Glomerular endothelial cell (primary cell): ENCODE measurements at places on chromosomes 1 and 21. TPM values are rescaled to one million over a fixed set of nuclear protein-coding genes. Genes with fewer than 3 reads are reported as not detected.
A peak's percentile ranks its signal among the peaks of the same experiment; 100 is the strongest.

VWA1 gene
- total RNA-seq = 21.4 and 34.8 TPM in 2 replicates

DNA sequence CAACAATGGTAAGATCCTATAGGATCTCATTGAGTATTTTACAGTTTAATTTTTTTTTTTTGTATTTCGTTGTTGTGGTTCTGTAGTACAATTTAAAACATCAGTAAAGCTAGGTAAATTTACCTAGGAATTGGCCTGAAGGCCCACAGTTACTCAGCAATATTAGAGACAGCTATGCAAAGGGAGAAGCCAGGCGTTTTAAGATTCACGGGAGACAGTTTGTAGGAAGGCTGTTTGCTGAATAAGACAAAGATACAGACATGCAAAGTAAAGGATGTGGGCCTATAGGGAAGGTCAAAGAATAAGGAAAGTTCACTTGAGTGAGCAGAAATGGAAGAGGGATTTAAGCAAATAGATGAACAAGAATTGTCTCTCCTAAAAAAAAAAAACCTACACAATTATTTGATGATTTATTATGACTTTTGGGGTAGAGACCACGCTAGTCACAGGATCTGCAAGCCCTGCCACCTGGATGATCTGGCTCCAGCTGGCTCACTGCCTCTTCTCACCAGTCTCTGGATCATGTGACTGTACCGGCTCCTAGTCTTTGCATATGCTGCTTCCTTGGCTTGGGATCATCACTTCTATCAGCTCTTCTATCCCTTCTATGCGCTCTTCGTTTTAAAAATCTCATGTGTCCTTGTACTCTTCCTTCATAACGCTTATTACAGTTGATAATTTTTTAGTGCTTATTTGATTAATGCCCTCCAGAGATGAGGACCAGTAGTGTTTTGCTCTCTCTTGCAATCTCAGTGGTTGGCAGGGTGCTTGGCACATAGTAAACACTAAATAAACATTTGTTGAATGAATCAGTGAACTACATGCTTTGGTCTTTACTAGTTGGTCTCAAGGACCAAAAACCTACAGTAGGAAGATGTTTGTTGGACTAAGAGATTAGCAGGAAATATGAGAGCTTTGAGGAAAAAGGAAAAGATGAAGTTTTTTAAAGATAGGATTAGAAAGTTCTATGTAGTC is 14.1 kb downstream of the DYRK1A start:
- no peak for DNase-seq

GRCh38 chr21:45154511-45155508 is 80.4 kb downstream of the ADARB1 start:
- no peak for DNase-seq

GRCh38 chr21:18499761-18500376 is 96.3 kb upstream of the TMPRSS15 start:
- DNase-seq = peak; percentile 10

GRCh38 chr1:107058245-107059032 is 2.0 kb downstream of the PRMT6 start:
- DNase-seq = no peak
